ENCODE measurements at places on chromosomes 16 and 17.

GRCh38 chr17:57868910-57869616 is 19.2 kb upstream of the MRPS23 start:
- no peak for DNase-seq

- no peak for DNase-seq
Observed at GRCh38 chr16:70157477-70158260, 15.9 kb upstream of the CLEC18C start.

DNA sequence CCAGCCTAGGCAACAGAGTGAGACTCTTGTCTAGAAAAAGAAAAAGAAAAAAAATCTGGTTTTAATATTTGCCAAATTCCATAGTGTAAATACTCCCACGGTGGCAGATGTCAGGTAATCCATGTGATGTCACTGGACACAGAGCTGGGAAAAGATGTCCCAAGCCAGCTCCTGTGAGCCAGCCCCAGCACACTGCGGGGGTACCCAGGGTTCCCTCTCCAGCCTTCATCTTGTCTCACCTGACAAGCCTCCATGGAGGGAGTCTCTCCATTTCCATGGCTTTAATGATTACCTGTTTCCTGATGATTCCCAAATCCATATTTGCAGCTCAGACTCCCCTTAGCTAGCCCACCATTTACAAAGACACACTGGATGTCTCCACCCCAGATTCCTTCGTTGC is 4.6 kb downstream of the CD300LB start:
- no peak for DNase-seq

DNA sequence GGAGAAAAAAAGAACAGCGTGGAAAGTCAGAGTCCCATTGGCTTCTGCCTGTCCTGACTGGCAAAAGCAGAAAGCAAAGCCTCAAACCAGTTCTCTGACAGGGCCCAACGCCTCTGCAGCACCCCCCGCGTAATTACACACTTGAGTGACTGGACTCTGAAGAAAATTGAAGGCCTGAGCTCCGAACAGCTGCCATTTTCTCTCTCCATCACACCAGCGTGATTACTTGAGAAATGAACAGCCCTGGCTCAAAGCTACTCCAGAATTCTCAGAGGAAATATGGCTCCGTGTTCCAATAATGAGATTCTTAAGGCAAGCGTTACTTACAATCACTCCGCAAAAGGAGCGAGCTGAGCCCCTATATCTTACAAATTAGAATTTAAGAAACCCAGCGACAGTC is 142.7 kb upstream of the C17orf78 start:
- DNase-seq: no peak

DNA sequence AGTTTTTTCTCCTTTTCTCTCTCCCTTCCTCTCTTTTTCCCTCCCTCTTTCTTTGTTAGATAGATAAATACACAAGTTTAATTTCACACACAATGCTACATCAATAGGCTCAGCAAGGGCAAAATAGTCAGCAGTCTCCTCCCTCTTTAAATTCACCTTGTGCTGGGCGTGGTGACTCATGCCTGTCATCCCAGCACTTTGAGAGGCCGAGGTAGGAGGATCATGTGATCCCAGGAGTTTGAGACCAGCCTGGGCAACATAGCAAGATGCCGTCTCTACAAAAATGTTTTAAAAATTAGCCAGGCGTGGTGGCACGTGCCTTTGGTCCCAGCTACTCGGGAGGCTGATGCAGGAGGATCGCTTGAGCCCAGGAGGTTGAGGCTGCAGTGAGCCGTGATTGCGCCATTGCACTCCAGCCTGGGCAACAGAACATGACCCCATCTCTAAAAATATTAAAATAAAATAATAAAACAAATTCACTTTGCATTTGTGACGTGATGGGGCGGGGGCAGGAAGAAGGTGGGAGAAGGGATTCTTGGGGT is 27.4 kb downstream of the IL21R start:
- no peak for DNase-seq

GRCh38 chr17:57938061-57938502 is 17.1 kb downstream of the CUEDC1 start:
- no peak for DNase-seq

- DNase-seq: no peak
Observed at GRCh38 chr16:69845181-69845580, 83.0 kb downstream of the WWP2 start.

GRCh38 chr16:11139326-11140097 is 116.5 kb downstream of the SOCS1 start:
- DNase-seq: no peak

- DNase-seq: no peak
Observed at GRCh38 chr16:19118938-19119431, 5.2 kb downstream of the ITPRIPL2 start.

DNA sequence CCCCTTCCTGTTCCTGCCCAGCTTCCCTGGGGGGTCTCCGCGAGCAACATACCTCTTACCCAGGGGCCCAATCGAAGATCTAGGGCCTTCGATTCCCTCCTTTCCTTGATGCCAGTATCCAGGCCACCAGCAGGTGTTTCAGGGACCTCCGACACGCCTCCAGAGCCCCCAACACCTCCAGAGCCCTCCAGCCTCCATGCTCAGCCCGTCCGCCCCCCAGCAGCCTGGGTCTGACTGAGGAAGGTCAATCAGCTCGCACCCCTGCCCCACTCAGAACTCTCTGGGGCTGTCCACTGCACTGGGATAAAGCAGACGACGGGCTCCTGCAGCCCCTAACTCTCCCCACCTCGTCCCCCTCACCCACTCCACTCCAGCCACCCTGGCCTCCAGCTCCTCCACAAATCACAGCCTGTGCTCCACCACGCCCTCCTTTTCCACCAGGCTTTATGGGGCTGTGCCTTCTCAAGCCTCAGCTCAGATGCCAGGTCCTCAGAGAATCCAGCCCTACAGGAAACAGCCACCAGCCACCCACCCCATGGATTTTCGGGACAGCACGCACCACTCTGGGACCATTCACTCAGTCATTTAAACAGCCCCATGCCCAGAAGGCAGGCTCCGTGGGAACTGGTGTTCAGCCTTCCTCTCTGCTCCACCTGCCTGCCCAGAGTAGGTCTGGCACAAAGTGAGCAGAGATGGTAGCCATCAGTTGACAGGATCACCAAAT is 247.1 kb downstream of the RBFOX3 start:
- DNase-seq: no peak

GRCh38 chr17:58002973-58003372 is 4.1 kb downstream of the SRSF1 start:
- DNase-seq: no peak

DNA sequence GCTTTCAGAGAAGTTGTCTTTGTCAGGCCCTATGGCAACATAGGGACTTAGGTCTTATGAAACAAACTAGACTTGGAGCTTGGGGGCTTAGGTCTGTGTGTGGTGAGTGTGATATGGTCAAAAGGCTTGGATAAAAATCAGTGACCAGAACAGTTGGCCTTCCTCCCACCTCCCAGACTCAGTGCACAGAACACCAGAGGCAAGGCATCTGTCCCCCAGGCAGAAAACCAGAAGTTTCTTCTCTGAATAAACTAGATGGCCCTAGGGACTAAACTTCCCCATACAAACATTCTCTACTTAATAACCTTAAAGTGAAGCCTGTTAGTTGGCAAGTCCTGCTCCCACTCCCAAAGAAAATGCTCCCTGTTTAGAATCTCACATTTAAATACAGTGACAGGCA is 39.2 kb upstream of the PMFBP1 start:
- no peak for DNase-seq

- DNase-seq: no peak
Observed at GRCh38 chr17:6393351-6393952, 41.5 kb downstream of the AIPL1 start.

- no peak for DNase-seq
Observed at GRCh38 chr17:43316522-43317142, 82.2 kb upstream of the ARL4D start.

- no peak for DNase-seq
Observed at GRCh38 chr16:23848958-23849357, 13.2 kb downstream of the PRKCB start.

GRCh38 chr16:2927010-2927646 is 15.4 kb downstream of the FLYWCH1 start:
- peak; percentile 67 for DNase-seq

DNA sequence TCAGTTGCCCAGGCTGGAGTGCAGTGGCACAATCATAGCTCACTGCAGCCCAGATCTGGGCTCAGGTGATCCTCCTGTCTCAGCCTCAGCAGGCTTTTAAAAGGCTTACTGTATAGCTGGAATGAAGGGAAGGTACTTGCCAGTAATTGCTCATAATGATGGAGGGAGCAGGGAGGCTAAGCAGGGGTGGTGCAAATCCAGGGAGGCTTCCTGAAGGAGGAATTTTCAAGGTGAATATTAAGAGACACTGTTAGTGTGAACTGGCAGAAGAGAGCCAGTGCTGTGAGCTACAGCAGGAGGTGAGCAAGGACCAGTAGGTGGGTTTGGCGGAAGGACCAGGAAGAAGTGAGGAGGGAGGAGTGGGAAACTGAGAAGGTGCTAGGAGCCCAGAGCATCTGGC is 24.7 kb downstream of the CRHR1 start:
- no peak for DNase-seq

- DNase-seq: peak; percentile 57
Observed at GRCh38 chr16:58515125-58515870, at the start of gene SETD6. SETD6 (plus strand) TSS chr16:58515517; CDS start chr16:58515538, 21 bp downstream.

DNA sequence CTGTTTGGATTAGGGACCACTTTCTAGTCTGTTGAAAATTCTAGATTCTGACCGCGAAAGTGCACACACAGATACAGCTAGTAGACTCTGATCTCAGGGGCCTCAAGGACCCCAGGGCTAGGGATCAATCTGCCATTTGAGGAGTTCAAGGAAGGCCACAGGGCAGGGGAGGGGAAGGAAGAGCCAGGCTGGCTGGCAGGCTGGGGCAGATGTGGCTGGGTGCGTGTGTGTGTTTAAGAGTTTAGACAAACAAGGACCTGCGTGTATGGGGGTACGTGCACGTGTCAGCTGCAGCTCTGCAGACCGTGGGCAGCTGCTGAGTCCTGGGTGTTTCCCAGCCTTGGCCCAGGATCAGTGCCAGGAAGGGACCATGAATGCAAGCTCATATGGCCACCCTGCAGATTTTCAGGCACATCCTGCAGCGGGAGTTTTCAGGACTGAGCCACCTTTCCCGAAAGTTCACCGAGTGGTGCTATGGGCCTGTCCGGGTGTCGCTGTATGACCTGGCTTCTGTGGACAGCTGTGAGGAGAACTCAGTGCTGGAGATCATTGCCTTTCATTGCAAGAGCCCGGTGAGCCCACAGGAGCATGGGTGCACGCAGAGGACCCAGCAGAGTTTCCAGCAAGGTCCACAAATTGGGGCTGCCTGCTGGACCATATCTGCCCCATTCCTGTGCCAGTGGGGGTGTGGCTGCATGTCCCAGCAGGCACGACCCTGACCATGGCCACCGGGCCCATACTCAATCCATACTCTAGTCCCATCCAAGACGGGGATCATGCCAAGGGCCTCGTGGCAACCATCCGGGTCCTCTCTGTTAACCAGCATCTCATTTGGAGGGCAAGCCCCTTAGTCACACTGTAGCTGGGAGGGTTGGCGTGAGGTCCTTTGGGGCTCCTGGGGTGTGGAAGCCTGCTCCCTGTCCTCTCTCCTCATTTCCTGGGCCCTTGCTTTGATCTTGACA is 10.6 kb downstream of the TRPV2 start:
- no peak for DNase-seq

DNA sequence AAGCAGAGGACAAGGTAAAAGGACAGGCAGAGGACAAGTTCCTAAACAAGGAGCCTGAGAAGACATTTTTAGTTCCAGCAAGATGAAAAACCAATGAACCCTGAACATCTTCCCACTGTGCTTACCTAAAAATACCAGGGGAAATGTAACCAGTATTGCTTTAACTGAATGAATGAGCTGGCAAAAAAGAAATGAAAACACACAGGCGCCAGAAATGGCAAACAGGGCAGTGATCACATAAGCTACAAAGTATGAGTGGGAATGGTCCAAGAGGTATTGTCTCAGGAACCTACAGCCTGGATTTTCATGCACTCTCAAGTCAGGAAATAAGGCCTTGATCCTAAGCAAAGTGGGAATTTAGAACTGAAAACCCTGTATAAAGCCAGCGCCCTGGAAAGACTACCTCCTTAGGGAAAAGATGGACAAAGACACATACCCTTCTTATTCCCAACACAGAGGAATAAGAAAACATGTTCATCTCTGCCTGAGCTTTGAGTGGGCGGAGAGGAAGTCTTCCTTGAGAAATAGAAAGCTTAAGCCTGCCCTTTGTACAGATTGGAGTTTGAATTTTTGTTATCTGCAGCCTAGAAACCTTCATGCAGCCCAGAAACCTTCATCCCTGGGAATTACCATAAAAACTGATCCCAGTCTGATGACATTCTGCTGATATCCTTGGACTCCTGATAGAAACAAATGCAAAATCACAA is 2.1 kb downstream of the CMTM2 start:
- no peak for DNase-seq

GRCh38 chr16:74304835-74305176 is 8.2 kb downstream of the PSMD7 start:
- DNase-seq: no peak

- no peak for DNase-seq
Observed at GRCh38 chr17:77190576-77190975, 49.8 kb downstream of the SEC14L1 start.

DNA sequence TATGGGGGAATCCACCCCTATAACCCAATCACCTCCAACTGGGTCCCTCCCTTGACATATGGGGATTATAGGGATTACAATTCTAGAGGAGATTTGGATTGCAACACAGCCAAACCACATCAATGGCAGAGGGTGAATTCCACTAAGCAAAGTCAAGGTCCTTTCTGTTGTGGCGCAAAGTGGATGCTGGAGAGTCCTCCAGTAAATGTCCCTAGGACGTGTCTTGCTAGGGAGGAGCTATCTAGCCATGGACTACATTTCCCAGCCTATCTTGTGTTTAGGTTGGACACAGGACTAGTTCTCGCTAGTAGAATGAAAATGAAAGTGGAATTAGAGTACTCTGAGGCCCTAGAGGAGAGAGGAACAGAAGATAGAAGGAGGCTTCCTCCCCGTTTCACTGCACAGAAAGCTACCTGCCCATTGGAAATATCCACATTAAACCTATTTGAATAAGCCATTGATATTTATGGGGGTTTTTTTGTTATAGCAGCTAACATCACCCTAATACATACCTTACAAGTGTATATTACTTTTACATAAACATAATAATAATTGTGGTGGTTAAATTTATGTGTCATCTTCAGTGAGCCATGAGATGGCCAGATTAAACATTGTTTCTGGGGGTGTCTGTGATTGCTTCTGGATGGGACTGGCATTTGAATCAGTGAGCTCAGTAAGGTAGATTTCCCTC is 56.7 kb upstream of the ERCC4 start:
- no peak for DNase-seq

DNA sequence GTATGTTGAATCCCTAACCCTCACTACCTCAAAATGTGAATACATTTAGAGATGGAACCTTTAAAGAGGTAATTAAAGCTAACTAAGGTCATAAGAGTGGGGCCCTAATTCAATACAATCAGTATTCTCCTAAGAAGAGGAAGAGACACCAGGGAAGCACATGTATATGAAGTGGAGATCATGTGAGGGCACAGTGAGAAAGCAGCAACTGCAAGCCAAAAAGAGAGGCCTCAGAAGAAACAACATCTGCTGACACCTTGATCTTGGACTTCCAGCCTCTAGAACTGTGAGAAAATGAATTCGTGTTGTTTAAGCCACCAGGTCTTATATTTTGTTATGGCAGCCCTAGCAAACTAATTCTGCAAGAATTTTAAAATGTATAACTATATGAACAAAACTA is 13.2 kb upstream of the SLFN5 start:
- DNase-seq: no peak

GRCh38 chr17:17535957-17536356 is 39.8 kb upstream of the RASD1 start:
- DNase-seq: no peak
